Activated gamma-delta T cell (primary cell): ENCODE measurements at places on chromosomes 1 and 21.

DNA sequence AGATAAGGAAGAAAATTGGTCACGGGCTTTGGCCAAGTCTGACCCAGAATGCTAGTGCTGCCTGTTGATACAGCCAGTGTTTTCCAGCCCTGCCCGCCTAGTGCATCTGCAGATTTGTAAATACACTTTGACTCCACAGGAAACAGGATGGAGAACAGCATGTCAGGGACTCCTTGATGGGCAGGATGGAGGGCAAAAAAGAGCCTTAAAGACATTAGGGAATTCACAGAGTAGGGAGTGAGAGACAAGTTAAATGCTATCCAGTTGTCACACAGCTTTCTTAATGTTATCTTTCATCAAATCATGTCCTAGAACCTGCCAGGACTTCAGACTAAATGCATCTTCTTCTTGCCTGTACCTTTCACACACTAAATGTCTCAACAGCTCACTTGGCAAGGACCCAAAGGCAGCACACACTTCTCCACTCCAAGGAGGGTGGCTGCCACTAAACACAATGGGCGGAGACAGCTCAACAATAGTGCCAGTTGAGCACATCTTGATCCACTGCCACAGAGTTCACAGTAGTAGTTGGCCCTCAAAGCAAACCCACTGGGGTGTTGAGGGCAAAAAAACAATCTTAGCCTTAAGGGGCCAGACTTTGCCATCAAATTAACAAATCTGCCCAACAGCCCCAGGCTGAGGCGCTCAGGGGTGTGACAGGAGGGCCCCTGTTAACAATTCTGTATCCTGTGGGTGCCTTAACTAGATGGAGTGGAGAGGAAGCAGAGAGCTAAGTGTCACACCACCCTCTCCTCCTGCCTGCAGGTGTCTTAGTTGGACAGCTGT, 2.7 kb downstream of the HIVEP3 start:
- no peak for DNase-seq

DNA sequence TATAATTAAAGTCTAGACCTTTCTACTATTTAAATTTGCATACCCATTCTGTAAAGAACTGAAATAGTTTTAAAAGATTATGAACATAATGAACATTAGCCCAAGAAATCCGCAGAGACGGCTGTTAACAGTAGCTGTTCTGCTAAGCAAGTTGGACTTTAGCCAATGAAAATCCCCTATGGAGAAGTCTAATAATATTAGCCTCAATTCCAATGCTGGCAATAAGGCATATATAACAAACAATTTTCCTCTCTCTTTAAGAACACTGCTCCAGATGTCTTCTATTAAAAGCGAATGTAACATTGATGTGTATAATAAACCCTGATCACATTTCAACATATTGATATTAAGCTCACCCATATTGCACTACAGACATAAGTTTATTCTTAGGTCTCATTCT, 221.3 kb upstream of the KCTD3 start:
- DNase-seq = no peak

GRCh38 chr1:110412576-110412975, 5.1 kb upstream of the LAMTOR5 start:
- no peak for DNase-seq

DNA sequence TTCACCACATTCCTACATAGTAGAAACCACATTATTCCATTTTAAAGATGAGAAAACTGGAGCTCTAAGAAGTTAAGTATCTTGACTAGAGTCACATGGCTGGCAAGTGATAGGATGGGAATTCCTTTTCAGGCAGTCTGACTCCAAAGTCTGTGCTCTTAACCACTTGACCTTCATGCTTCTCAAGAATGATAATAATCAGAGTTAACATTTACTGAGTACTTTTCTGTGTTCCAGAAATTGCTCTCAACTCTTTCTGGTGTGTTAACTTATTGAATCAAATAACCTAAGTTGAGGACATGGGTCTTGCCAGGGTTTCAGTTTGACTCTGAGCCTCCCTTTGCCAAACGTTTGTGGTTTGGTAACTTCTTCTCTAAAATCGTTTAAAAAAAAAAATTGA, 169.4 kb downstream of the RASAL2 start:
- no peak for DNase-seq

DNA sequence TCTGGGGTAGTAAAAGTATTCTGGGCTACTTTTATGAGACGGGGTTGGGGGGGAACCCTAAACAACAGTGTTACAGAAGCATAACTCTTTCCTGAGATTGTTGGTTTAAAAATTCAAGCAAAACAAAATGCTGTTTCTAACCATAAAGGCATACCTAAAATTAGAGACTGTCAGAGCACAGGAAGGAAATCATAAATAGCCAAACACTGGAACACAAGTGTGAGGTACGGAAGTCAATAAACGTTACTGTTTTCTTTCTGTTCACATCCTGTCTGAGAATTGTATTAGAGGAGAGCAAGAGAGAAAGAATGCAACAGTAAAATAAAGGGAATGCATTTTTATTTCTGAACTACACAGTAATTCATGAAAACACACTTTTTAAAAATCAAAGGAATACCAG, 42.8 kb upstream of the IL12RB2 start:
- no peak for DNase-seq

DNA sequence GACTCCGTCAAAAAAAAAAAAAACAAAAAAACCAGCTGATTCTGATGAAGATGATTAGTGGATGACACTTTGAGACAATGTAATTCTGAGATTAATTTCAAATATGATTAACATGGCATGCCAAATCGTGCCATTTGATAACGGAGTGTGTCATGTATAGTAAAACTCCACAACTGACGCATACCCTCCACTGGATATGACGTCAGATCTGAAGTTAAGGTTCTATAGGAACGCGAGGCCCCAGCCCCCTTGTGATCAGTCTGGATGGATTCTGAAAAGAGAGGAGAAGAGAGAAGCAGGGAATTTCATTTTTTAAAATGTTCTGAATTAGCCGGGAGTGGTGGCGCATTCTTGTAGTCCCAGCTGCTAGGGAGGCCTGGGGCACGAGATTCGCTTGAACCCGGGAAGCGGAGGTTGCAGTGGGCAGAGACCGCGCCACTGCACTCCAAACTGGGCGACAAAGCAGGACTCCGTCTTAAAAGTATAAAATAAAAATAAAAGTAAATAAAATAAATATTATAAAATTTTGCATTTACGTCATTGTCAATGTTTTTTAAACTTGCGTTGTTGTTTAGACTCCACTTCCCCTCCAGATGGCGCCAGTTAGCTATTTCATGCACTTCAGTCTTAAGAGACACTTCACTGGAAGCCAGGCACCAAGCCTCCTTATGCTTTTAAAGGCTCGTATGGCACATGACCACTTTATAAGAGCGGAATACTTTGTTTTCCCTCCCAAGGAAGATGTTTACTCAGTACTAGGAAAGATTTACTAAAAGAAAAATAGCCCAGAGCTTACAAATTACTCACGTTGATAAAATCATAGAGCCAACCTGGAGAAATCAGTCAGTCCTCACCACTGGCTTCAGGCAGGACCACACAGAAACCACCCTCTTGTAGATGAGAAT, 65.5 kb downstream of the UBE2U start:
- DNase-seq = no peak

GRCh38 chr1:100065183-100065968, 67.4 kb downstream of the SASS6 start:
- no peak for DNase-seq

DNA sequence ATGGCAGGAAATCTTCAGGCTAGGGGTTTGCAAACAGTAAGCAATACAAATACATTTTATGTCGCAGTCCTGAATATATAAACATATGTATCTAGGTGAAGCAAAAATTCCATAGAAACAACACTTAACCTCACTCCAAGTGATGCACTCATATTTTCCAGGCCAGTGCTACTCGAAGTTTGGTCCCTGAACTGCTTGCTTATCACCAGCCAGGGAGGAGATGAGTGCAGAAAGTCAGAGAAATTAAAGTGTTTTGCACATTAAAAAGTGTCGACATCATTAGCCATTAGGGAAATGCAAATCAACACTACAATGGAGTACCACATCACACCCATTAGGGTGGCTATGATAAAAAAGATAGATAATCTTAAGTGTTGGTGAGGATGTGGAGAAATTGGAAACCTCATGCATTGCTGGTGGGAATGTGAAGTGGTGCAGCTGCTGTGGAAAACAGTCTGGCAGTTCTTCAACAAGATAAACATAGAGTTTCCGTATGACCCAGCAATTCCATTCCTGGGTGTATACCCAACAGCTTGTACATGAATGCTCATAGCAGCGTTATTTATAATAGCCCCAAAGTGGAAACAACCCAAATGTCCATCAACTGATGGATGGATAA, 70.5 kb upstream of the CSF1 start:
- DNase-seq = no peak

GRCh38 chr1:218677026-218677425, 331.9 kb downstream of the TGFB2 start:
- no peak for DNase-seq

- DNase-seq = no peak
Observed at GRCh38 chr1:114490274-114490693, 20.7 kb downstream of the TRIM33 start.

GRCh38 chr1:50109647-50110075, 941 bp downstream of the ELAVL4 start:
- DNase-seq = no peak

DNA sequence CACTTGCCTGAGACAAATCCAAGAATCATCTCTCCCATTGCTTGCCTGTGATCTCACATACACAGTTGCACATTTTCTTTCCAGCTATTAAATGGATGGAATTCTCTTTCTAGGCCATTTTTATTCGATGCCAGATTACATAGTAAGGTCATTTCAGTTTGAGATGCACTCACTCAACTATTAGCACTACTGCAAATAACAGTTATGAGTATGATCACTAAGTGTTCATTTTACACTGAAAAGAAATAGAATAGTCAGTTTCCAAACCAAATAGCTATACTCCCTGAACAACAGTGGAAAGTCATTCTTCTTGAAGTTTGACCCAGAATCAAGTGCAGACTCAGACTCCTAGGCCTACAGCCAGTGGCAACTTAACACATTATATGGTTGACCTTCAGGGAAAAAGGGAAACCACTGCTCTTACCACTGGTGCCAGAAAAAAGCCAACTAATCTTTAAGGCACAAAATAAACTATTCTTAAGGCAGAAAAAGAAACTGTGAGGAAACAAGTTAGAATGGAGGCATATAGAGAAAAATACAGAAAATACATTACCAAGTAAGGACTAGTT, 31.5 kb downstream of the WNT2B start:
- no peak for DNase-seq

DNA sequence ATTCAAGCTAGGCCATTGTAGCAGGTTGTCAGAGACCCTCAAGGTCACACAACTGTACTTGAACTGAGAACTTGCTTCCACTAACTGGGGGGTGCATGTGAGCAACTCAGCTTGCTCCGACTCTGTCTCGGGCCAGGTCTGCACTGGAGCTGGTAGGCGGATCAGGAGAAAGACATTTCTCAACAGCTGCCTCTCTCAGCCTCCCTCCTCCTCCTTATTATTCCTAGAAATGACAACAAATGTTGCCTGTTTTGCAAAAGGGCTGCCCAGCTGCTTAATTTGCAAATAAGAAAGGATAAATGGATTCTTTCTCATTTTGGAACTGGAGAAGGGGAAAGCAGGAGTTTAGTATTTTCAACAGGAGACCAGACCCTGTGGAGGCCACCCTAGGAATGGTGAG, 140.5 kb downstream of the RHOU start:
- no peak for DNase-seq

GRCh38 chr1:232593717-232594502, 36.0 kb downstream of the SIPA1L2 start:
- DNase-seq = no peak

GRCh38 chr1:157156058-157156541, 17.9 kb upstream of the ETV3 start:
- peak; percentile 28 for DNase-seq

GRCh38 chr1:88552226-88552625, 131.8 kb upstream of the PKN2 start:
- no peak for DNase-seq

DNA sequence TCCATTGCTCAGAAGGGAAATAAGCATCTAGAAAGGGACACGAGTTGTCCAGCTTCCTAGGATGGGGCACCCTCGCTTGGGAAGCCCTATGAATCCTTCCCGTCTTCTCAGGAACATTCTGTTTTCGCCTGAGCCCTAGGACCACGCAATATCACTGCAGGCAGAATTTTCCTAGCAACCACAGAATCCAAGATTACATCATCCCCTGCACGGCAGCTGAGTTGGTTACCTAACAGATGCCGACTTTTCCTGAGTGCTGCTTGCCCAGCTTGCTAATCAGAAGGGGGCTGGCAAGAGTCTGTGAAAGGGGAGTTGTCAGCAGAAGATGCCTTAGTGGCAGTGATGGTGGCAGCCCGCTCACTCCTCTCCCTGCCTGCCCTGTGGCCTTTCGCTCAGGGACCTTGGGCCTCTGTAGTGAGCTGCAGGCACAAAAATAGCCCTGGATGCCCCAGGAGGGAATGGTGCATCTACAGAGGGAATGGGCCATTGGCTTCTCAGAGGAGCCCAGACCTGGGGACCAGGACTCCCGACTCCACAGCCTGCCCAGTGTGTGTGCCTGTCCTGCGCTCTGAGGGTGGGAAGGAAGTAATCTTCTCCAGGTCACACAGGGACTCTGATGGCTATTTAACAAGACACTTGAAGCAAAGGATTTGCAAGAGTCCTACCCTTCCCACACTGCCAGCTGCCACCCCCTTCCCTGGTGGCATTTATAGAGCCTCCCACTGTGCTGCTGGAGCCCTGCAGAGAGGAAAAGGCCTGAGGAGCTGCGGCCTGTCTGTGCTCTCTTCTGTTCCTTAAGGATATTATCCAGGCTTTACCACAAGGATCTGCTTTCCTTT, 28.9 kb upstream of the CLSTN1 start:
- DNase-seq = no peak

- no peak for DNase-seq
Observed at GRCh38 chr1:13756557-13757315, 56.7 kb downstream of the PRDM2 start.

DNA sequence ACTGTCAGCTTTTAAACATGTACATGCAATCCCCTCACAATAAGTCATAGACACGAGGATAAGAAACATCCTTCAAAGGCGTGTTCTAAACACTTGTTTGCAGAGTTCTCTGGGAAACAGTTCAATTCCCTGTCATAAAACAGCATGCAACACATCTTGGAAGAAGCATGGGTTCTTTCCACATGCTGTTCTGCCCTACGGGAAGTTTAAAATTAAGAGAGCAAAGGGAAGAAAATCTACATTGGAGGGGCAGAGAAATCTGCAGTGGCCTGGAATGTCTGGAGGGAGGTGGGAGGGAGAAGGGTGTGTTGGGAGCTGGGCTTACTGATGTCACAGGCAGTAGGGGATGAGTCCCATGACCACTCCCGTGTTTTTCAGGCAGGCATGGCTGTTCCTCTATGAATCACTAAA, 98.3 kb upstream of the SLC2A1 start:
- DNase-seq = no peak

DNA sequence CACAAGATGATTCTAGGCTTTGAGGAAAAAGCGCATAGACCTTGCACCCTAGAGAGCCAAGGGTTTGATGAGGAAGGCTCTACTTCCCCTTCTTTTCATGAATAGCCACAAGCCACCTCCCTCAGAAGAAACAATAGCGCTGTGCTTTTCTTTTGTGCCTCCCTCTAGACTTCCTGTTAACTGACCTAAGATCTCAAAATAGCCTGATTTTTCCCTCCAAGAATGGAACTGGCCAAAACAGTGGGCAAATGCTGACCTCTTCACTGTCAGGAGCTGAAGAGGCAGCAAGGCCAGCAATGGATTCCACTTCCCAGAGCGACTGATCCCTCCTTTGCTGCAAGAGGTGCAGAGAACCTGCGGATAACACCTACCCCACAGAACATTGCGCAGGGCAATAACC, 362.8 kb downstream of the KCNH1 start:
- no peak for DNase-seq
